GM10248 (cell line): ENCODE measurements at places on chromosomes 2 and 18.

GRCh38 chr2:72887032-72887739 is at the start of gene SPR:
TSS of gene SPR (plus strand) at chr2:72887408. CDS start at chr2:72887433, 25 bp downstream.
- peak; percentile 83 for DNase-seq

DNA sequence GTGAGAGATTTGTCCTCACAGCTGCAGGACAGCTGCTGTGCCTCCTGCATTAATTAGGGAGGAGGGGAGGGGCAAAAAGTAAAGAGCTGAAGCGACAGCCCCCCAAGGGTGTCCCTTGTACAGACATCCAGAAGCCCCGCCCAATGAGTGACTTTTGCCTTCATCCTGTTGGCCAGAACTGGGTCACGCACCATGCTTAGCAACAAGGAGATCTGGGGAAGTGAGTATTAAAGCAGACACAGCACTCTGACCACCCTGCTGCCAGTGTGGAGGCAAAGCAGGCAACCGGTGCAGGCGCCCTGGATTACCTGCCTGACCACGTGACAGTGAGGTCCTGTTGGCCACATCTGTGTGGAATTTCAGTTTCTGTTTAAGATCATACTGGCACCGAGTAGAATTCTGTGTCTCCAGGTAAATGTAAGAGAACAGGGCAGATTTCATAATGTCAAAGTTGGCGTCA is 21.5 kb upstream of the BIN1 start:
- peak; percentile 59 for DNase-seq

DNA sequence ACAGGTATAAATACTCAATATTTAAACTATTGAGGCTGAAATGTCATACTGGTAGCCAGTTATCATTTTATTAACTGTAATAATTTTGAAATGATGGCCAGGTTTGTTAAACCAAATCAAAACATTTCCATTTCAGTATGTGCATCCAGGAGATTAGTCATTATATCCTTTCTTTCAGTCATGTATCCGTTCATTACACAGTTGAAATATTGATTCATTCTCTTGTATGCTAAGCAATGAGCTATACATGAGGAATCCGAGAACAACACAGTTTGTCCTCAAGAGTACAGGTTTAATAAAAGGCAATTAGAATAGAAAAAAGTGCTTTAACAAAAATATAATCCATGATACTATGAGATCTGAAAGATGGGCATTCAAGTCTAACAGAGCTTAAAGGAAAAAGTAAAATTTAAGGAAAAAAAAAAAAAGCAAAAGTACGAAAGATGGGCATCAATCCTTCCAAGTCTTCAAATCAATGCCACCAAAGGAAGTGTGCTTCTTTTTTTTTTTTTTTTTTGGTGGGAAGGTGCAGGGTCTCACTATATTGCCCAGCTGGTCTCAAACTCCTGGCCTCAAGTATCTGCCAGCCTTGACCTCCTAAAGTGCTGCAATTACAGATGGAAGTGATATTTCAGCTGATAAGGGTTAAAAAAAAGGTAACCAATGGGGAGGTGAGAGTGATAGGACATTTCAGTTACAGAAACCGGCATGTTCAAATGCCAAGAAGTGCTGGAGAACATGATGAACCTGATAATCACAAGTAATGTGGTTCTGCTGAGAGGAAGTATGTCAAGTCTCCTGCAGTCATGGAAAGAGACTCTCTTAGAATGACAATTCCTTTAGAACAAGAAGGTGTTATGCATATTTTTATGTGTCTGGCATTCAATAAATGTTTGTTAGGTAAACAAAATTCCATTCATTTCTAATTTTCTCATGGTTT is 35.8 kb downstream of the PUM2 start:
- no peak for DNase-seq

- DNase-seq = no peak
These were observed 566.6 kb upstream of the DSEL start for GRCh38 chr18:68083131-68083530.

- DNase-seq = no peak
These were observed 14.5 kb upstream of the PLA2R1 start for GRCh38 chr2:160076914-160077313.

DNA sequence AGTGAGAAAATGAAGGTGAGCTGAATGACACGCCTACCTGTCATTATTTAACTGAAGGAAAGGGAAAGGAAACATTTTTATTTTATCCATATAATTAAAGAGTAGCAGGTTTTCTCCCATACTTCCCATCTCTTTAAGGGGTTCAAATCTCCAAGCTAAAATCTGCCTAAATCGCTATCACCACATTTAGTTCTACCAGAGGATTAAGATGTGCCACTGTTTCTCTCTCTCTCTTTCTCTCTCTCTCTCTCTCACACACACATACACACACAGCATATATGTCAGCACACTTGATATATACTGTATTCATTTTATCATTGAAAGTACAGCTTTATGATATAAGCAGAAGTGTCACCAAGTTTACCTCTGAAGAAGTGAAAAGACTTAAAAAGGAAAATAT is 3.1 kb downstream of the WIPF1 start:
- DNase-seq = no peak

DNA sequence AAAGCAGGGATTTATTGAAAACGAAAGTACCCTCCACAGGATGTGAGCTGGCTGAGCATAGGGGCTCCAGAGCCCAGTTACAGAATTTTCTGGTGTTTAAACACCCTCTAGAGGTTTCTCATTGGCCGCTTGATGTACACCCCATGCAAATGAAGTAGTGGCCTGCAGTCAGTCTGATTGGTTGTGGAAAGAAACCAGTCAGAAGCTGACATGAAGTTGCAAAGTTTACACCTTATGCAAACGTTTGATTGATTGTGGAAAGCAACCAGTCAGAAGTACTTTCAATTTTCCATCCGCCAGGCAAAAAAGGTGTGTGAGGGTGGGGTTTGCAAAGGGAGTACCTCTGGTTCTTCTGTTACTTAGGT is 62.3 kb downstream of the VWA3B start:
- no peak for DNase-seq

DNA sequence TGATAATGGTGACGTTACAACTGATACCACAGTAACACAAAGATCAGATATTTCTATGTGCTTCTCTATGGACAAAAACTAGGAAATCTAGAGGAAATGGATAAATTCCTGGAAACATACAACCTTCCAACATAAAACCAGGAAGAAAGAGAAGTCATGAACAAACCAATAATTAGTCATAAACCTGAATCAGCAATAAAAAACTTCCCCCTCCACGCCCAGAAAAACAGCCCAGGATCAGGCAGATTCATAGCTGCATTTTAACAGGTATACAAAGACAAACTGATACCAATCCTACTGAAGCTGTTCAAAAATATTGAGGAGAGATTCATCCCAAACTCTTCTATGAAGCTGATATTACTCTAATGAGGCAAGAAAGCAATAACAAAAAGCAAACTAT is 1535.2 kb upstream of the LRRTM1 start:
- no peak for DNase-seq

DNA sequence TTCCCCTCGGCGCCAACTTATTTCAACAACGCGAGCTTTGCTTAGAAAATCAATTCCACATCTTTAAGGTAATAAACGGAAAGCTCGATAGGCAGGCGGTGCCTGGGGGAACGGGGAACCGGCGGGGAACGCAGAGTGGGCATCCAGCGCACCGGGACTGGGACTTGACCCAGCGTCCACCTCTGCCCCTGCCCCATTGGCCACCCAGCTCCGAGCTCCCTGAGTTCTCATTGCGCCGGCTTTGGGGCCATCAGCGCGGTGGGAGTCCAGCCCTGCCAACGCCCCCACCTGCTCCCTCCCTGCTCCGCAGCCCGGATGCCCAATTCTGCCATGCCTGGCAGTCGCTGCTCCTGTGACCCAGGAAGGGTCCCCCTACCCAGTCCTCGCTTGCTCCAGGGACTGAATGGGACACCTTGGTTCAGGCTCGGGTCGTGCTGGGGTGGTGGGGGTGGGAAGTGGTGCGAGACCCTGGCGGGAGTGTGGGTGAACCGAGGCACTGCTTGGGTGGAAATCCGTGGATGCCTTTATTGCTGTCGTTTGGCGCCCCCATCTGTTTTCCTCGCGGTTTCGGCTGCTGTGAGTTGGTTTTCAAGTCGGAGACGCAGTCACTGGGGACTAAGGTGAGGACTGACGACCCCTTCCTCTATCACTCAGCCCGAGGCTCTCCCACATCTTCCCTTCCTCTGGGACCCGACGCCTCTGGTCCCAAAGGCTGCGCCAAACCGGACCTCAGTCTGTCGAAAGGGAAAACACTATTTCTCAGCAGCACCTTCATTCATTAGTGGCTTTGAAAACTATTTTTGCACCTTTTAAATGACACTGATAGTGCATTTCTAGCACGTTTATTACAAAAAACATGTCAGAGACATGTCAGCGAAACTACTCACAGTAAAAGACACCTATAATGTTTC is 2.4 kb upstream of the EVX2 start:
- no peak for DNase-seq

GRCh38 chr2:67131257-67131609 is 265.9 kb upstream of the ETAA1 start:
- no peak for DNase-seq

DNA sequence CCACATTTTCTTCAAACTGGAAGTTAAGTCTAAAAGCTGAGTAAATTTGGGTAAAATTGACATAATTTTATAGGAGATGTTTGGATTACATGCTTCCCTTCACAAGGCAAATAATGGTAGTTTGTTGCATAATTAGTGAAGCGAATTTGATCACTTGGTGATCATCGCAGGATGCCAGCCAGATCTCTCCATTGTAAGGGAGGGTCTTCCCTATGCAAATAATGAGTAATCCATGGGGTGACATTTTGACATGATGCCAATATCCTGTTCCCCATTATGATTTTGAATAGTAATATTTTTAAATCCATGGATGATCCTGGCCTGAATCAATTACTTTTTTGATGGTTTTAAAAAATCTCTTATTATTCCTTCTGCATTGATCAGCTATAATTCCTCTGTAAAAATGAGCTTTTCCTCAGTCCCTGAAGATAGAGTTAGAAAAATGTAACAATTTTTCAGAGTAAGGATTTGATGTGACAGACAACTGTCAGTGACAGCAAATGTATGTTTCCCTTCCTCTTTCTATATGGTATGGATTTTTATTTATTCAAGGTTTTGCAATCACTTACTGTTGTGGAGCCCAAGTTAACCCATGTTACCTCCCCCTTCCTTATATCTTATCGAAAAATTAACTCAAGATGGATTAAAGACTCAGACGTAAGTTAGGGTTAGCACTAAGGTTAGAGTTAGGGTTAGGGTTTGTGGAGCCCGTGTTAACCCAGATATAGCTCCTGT is 21.4 kb downstream of the CCL20 start:
- DNase-seq = no peak

DNA sequence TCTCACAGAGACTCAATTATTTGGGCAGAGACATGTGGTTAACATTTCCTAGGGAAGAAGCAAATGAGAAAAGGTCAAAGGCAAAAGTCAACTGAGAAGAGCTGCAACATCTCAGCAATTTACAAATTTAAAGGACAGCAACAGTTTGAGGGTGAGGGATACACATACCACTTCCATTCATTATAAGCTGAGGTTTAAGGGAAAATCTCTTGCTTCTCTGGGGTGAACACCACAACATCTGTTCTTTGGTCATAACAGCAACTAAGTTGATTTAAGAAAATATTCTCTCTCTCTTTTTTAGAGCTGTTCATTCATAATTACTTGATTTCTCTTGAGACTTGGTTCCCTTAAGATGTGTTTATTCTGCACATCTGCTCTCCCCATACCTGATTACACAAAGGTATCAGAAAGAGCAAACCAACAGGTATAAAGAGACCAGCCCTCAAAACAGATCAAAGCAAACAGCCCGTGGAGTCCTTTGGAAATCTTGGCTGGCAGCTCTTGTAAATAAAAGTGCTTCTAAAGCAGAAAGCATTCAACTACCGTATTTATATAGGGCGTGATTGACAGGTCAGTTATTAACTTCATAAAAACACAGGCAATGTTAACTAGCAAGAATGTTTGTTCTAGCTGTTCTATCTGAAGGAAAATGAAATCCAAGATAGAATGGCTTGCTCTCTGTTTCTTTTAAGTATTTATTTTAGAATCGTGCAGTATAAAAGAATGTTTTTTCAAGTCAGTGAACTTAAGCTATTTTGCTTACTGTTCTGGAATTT is 132.8 kb downstream of the THADA start:
- DNase-seq = no peak

- DNase-seq = no peak
These were observed 137.9 kb downstream of the NFATC1 start for GRCh38 chr18:79533591-79533990.

- DNase-seq = no peak
These were observed 38.1 kb upstream of the DAPL1 start for GRCh38 chr2:158756976-158757375.

GRCh38 chr2:98730707-98731040 is 258 bp downstream of the MGAT4A start:
- DNase-seq = peak; percentile 75

DNA sequence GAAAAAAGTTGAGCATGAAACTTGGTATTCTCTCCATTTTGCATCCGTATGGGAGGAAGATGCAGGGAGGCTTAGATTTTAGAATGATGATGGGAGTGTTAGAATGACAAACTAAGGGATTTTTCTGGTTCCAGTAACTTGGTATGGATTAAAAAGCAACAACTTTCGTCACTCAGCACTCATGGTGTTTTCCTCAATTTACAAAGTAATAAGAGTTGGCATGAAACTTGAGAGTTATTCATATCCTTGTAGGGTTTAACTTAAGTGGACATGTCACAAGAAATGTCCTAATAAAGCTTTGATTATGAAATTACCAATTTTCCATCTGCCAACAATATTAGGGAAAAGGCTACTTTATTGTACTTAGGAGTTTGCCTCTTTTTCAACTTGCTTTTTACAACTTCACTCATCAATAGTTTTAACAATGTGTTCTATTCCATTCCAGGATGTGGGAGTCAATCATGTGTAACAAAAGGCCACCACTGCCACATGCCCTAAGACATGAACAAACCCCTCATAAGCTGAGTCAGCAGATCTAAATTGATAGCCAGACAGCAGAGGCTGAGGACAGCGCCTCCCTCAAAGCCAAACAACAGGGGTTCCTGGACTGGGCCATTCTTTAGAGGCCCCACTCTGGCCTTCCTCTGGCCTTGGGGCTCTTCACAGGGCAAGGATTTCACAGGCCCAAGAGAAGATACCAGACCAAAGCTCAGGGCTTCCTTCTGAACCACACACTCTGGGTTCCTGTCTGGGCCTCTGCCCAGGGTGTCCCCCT is 265.8 kb downstream of the TNS1 start:
- no peak for DNase-seq

GRCh38 chr2:128775217-128775913 is 456.7 kb upstream of the HS6ST1 start:
- no peak for DNase-seq
